Osteocyte (in vitro differentiated cells): ENCODE measurements at places on chromosomes 12 and 14. TPM values are rescaled to one million over a fixed set of nuclear protein-coding genes. Genes with fewer than 3 reads are reported as not detected.
A peak's percentile ranks its signal among the peaks of the same experiment; 100 is the strongest.

DNA sequence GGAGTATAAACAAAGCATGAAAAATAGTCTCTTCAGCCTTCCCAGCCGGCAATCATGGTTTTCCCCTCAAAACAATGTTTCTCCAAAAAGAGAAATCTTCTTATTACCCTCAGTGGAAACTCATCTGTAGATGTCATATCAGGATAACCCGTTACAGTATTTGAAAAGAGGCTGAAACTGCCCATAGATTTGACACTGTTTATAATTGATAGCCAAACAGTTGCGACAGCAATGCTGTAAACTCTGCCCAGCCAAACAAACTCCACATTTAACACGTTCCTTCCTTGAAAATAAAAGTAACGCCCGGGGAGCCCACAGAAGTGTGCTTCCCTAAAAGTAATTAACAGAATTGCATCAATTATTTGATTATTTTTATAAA, 201.3 kb upstream of the FOXN3 start:
- H3K4me1 ChIP-seq, result peaks cover 47% of the 10 kb centered on the region
- DNase-seq, result no peak
- peak overlapping the region; percentile 85 for H3K4me3 ChIP-seq
- H3K27ac ChIP-seq, result peak overlapping the region; percentile 94

Gene SERPINA5
- total RNA-seq, result 0.16 TPM in 1 of 2 replicates, not detected in the other

GRCh38 chr12:92469837-92470236, 233.0 kb upstream of the PLEKHG7 start:
- H3K27me3 ChIP-seq, result no peaks in the 10 kb centered on the region
- H3K4me1 ChIP-seq, result peaks cover 41% of the 10 kb centered on the region
- peak overlapping the region; percentile 43 for H3K27ac ChIP-seq
- H3K36me3 ChIP-seq, result no peaks in the 10 kb centered on the region

- no peak for DNase-seq
- H3K27me3 ChIP-seq, result peaks cover 11% of the 10 kb centered on the region
- H3K4me3 ChIP-seq, result no peak overlapping the region
- H3K27ac ChIP-seq, result no peak overlapping the region
Measured at GRCh38 chr12:13024531-13024916, 19.7 kb upstream of the FAM234B start.

GRCh38 chr14:33925235-33925634, 25.6 kb downstream of the EGLN3 start:
- H3K4me3 ChIP-seq, result no peak overlapping the region
- no peaks in the 10 kb centered on the region for H3K36me3 ChIP-seq
- no peak for DNase-seq
- H3K4me1 ChIP-seq, result no peaks in the 10 kb centered on the region
- no peak overlapping the region for H3K27ac ChIP-seq
- H3K27me3 ChIP-seq, result no peaks in the 10 kb centered on the region

GRCh38 chr14:74893614-74894091, 11.9 kb downstream of the DLST start:
- peaks cover 6% of the 10 kb centered on the region for H3K4me1 ChIP-seq
- H3K27me3 ChIP-seq, result no peaks in the 10 kb centered on the region
- H3K27ac ChIP-seq, result no peak overlapping the region
- H3K4me3 ChIP-seq, result no peak overlapping the region
- H3K36me3 ChIP-seq, result peaks cover 58% of the 10 kb centered on the region

Gene PRKD1
- total RNA-seq, result 6.1 and 6.6 TPM in 2 replicates

Gene SYT1
- 0.59 and 1.7 TPM in 2 replicates for total RNA-seq

DNA sequence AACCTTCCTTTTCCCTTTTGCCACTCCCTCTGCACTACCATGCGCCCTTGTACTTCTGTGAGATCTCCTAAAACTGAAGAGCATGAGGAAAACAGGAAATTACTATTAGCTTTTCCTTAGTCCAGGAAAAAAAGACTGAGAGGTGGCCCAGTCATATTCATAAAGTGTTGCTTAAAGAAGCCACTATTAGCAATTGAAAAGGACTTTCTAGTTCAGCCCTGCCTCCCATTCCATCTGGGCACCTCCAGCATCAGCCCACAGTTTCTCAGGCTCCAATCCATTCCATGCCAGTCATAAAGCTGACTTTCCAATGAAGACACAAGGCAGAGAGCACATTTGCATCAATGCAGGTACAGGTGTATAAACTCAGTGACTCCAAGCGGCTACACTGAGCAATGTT, 19.9 kb upstream of the AMIGO2 start:
- no peak overlapping the region for H3K4me3 ChIP-seq
- DNase-seq, result no peak
- peaks cover 41% of the 10 kb centered on the region for H3K4me1 ChIP-seq
- H3K27ac ChIP-seq, result no peak overlapping the region
- H3K36me3 ChIP-seq, result no peaks in the 10 kb centered on the region

DNA sequence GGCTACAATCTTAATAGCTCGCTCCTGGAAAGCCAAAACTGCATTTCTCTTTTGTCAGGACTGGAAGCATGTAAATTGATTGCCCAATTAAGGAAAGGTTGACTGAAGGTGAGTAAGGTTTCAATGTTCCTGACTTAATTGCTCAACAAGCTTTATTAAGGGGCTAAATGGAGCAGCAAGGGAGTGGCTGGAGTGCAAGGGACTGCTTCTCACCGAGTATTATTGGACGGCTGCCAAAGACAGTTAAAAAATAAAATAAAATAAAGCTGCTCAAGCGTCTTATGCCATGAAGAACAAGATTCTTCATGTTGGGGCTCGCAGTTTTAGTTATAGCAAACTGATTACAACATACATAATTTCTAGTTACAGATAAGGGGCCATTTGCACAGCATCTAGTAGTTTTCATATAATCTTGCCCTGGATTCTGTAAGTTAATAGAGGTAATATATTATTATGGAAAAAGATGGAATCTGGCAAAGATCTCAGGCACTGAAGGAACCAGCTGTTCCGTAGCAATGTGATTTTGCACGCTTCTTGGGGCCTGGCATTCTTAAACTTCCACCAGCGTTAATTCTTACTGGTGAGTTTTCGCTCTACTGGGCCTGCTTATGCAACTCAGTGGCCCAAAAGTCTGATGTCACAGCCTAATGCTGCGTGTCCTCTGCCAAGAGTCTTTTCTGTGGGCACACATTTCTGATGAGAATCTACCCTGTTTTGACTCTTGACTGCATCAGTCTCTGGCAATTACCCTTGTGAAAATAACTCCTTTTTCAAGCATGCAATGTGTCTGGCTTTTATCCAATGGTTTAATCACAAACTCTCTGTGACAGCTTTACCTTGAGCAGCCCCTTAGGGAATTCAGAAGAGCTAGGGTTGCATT, 108.5 kb downstream of the SLC38A1 start:
- no peak overlapping the region for H3K4me3 ChIP-seq
- H3K4me1 ChIP-seq, result peaks cover 22% of the 10 kb centered on the region
- peaks cover 4% of the 10 kb centered on the region for H3K36me3 ChIP-seq
- H3K27ac ChIP-seq, result no peak overlapping the region
- no peaks in the 10 kb centered on the region for H3K27me3 ChIP-seq
- DNase-seq, result no peak

DNA sequence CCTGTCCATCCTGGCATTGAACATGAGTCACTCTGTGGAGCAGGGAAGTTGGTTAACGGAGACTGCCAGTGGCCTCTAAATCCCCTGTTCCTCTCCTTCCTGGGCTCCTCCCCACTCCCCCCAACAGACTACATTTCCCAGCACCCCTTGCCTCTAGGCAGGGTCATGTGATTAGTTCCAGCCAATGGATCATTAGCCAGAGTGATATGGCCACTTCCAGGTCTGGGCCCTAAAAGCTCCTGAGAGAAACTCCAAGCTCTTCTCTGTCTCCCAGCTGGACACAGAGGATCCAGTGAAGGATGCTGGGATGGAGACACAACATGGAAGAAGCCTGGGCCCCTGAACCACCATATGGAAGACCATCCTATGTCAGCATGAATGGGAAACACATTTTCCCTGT, 54.4 kb upstream of the RFLNA start:
- no peaks in the 10 kb centered on the region for H3K36me3 ChIP-seq
- peaks cover 20% of the 10 kb centered on the region for H3K27me3 ChIP-seq
- H3K27ac ChIP-seq, result no peak overlapping the region
- H3K4me3 ChIP-seq, result no peak overlapping the region
- no peak for DNase-seq
- H3K4me1 ChIP-seq, result peaks cover 9% of the 10 kb centered on the region

Gene PROX2
- total RNA-seq, result not detected in 2 replicates

- DNase-seq, result no peak
- H3K27ac ChIP-seq, result no peak overlapping the region
- no peak overlapping the region for H3K4me3 ChIP-seq
- H3K36me3 ChIP-seq, result no peaks in the 10 kb centered on the region
- H3K27me3 ChIP-seq, result peaks cover 8% of the 10 kb centered on the region
- H3K4me1 ChIP-seq, result no peaks in the 10 kb centered on the region
Measured at GRCh38 chr12:13443498-13443897, 247.0 kb downstream of the EMP1 start.

DNA sequence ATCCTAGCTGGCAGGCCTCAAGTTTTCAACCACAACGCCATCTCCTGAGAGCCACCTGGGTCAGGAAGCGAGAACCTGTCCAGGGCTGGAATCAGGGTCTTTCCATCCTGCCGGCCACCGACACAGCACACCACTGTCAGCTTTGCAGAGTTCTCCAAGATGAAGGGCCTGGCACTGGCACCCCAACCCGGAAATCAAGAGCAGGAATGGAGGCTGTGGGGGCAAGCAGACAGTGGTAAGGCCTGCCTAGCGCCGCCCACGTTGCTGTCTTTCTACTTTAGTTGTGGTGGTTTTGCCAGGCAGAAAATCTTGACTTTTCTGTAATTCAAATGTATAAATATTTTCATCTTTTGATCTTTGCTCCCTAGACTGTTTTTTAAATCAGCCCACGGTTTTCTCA, 90.7 kb downstream of the ITPK1 start:
- peaks cover 9% of the 10 kb centered on the region for H3K4me1 ChIP-seq
- H3K27me3 ChIP-seq, result no peaks in the 10 kb centered on the region
- H3K27ac ChIP-seq, result no peak overlapping the region
- no peaks in the 10 kb centered on the region for H3K36me3 ChIP-seq
- no peak for DNase-seq

DNA sequence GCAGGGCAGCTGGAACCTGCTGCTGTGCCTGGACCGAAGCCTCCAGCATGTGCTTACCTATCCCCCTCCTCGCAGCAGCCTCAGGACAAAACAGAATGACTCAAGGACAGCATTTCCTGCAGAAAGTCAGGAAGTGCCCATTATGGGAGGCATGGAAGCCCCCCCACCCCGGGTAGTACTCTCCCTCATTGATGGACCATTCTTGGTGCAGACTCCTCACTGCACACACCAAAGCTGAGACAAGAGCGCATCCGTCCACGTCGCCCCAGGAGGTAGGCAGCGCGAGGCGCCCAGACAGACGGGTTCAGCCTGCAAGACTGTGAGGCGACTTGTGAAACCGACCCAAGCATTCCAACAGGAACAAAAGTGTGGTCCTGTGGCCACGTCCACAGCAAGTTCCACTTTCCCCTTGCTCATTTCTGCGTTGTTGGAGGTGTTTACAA, 243.9 kb upstream of the ATXN7L3B start:
- H3K4me1 ChIP-seq, result no peaks in the 10 kb centered on the region
- H3K4me3 ChIP-seq, result no peak overlapping the region
- no peak for DNase-seq
- no peaks in the 10 kb centered on the region for H3K36me3 ChIP-seq
- no peaks in the 10 kb centered on the region for H3K27me3 ChIP-seq
- no peak overlapping the region for H3K27ac ChIP-seq

Gene NPFF
- not detected in 2 replicates for total RNA-seq

DNA sequence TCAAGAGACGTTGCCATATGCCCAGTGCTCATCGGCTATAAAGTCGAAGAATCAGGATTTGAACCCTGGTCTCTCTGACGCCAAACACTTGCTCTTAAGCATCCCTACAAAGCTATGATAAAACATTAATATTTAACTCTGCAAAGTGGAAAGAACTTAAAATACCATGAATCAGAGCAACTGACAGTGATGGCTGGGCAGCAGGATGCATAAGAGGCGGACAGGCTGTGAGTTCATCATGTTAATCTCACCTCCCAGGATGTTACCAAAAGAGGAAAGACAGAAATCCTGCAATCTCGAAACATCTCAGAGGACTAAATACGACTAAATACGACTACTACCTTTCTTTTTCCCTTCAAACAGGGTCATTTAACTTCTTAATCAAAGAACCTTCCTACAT, 5.8 kb downstream of the DICER1 start:
- H3K27ac ChIP-seq, result no peak overlapping the region
- H3K27me3 ChIP-seq, result no peaks in the 10 kb centered on the region
- peaks cover 2% of the 10 kb centered on the region for H3K36me3 ChIP-seq
- DNase-seq, result no peak
